ENCODE measurements at places on chromosomes 16 and 17.
A peak's percentile ranks its signal among the peaks of the same experiment; 100 is the strongest.

DNA sequence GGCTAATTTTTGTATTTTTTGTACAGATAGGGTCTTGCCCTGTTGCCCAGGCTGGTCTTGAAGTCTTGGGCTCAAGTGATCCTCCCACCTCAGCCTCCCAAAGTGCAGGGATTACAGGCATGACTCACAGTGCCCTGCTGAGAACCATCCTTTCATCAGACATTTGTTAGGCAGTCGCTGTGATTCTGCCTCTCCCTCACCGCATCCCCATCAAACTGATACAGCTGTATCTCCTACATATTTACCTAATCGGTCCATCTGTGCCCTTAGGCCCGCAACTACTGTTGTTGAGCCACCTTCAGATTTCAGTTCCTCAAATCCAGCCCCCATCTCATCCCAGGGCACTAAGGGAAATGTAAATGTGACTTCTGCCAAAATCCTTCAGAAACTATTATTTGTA lies 2.0 kb upstream of the SLC43A2 start:
- no peak for DNase-seq

DNA sequence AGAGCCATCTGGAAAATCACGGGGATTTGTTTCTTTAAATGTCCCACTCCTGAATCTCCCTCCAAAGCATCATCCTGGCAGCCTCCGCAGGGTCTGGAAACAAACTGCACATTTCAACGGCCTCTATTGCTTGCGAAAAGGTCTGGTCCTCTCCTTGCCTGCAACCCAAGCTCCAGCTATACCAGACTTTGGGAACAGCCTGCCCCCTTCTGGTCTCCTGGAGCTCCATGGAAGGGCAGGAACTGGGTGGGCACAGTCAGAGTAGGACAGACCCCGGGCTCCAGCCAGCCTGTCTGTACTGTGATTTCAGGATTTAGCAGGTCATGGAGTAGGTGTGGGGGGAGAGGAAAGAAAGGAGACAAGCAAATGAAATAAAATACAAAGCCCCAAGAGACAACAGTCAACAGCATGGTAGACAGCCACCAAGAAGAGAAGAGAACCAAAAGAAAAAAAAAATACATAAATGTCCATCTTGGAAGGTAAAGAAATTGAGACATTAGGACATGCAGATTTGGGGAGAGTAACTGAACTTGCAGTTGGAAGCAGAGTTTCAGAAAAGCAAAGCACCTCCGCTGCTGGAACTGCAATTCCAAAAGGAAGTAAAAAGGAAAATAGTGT lies 2.7 kb downstream of the XYLT1 start:
- DNase-seq, result no peak

GRCh38 chr16:84567286-84567962 lies 50.5 kb downstream of the COTL1 start:
- DNase-seq, result no peak

DNA sequence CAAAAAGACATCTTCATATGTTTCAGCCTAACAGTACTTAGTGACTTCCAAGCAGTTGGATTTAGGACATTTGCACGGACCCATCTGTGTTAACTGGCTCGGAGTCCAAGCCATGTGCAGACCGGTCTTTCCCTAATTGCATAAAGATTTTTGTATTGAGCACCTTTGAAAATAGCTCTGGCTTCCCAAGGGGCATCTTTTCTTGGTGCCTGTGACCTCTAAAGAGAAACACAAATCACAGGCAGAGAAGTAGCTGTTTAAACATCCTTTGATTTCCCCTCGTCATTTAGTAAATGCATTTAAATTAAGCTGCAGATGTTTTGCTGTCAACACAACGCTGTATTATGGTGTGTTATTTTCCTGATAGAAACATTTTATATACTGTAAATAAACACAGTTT lies 288.2 kb upstream of the SALL1 start:
- DNase-seq, result no peak

DNA sequence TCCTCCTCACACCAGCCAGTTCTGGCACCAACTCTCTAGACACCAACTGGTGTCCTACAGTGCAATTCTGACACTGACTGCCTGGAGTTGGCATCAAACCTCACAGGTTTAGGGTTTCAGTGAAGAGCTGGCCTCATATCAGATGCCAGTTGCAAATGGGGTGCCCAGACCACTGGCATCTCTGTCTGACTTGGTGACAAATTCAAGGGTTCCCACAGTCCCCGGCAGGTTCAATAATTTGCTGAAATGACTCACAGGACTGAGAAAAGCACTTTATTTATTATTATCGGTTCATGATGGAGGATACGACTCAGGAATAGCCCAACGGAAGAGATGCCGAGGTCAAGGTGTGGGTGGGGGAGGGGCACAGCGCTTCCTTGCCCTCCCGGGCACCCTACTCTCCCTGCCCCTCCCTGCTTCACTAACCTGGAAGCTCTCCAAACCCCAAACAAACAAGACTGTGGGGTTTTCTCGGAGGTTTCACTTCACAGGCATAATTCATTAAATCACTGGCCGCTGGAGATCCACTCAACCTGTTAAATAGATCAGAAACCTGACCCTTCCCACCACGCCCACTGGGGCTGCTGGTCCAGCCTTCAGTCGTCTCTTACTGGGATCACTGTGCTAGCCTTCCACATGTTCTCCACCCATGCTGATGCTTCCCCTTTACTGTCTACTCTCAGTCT lies 1.7 kb upstream of the NLRP1 start:
- DNase-seq, result peak; percentile 82

Data from renal cortical epithelial cell (primary cell).